GM12891 (cell line): ENCODE measurements at places on chromosomes 5 and 9.

- DNase-seq, result no peak
Observed at GRCh38 chr5:143308731-143309130, 94.8 kb downstream of the NR3C1 start.

GRCh38 chr5:38724301-38725030 is 121.3 kb upstream of the OSMR start:
- DNase-seq, result no peak

DNA sequence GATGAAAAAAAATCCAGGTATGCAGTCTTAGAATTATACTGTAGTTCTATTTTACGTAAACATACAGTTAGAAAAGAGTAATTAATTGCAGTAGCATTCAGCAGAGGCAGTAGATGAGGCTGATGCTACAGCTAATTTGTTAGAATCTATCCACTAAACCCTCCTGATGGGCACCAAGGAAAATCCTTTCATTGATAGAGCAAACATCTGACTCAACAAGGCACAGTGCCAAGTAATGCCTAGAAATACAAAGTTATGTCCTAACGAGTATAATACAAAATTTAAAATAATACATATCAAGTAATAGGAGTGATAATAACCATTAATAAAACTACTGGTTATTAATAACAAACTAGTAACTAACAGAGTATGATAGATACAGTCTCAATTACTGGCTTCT is 9.0 kb downstream of the MOCS2 start:
- no peak for DNase-seq

DNA sequence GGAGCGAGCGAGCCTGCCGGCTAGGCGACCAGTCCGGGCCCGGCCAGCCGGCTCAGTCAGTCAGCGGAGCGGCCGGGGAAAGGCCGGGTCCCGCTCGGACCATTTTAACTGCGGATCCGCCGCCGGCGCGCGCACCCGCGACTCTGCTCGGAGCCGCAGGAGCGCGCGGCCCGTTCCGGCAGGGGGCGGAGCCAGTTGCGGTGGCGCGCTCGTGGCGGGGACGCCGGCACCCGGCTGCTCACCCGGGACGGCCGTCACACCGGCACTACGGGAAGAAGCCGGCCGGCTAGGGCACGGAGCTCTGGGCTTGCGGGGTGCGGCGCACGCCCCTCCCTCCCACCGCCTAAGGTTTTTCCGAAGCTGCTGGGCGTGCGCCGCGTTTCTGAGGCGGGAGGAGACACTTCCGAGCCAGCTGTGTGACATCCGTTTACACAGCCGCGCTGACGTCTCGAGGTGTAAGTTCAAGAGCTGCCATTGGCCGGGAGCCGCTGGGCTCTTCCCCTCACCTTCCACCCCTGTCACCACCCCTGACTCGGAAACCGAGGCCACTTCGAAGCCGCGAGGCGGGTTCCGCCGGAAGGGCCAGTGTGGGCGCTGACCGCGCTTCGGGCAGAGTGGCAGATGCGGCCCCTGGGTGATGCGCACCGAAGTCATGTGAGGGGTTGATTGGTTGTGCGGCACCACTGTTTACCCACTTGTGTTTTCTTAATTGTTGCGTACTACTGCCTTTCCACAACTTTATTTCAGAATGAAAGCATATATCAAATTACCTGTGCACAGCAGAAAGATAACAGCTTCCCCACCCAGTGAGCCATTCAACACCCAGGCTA is at the start of gene FBXL17:
FBXL17 (minus strand) TSS at position 145 of the 830 bp plus-strand sequence.
- DNase-seq, result peak; percentile 56
